BJ (cell line): ENCODE measurements at places on chromosomes 4 and X.
A peak's percentile ranks its signal among the peaks of the same experiment; 100 is the strongest.

- no peak for DNase-seq
Observed at GRCh38 chrX:120380699-120381098, 18.8 kb downstream of the ATP1B4 start.

DNA sequence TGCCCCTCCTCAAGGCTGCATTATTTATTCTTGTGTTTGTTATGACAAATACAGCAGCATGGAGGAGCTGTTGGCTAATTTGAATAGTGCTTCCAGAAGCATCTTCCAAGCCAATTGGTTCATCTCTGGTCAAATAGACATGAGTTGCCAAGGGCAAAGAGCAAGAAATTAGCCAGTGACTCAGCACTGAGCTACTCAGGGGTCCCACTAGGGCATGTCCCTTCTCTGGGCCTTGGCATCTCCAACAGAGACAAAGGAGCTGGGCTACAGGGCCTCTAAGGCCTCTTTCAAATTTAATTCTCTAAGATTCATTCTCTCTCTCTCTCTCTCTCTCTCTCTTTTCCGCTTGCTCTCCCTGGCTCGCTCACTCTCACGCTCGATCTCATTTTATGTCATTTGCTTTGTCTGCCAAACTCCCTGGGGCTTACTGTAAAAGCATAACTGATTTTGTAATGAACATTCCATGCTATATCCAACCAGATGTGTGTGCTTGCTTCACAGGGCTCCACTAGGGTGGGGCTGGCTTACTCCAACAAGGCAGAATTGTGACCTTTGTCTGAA, 86.7 kb upstream of the MAGEA4 start:
- peak; percentile 89 for DNase-seq

DNA sequence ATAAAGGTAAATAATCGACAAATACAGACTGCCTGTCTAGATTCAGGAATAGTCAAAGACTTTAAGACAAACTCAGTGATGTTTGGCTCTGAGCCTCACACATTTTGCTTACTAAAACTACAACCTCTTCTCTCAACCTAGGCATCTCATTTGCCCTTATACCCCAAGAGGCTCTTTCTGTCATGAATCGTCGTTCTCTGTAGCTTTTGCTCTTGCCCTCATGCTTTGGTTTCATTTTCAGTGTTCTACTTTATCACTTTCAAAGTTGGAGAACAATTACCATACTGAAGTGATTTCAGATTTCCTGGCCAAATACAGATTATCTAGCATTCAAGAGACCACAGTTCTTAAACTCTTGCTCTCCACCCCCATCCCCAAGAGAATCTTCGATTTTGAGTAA, 114.1 kb upstream of the RAP2C start:
- DNase-seq, result no peak

DNA sequence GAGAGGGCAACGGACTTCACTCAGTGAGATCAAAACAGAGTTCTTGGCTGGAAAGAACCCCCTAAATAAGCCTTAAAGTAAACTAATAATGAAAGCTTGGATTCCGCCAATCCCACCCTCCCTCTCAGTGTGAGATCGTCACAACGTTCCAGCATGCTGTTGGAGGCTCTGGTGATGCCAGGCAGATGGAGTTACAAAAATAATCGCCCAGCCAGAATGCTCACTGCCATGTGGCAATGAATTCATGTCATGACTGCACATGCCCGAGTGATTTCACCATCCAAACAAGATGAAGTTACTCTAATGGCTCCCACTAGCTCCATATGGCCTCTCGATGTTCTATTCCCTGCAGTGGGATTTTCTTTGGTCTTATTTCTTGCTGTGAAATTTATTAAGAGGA, 248.0 kb downstream of the SPATA18 start:
- DNase-seq, result no peak

DNA sequence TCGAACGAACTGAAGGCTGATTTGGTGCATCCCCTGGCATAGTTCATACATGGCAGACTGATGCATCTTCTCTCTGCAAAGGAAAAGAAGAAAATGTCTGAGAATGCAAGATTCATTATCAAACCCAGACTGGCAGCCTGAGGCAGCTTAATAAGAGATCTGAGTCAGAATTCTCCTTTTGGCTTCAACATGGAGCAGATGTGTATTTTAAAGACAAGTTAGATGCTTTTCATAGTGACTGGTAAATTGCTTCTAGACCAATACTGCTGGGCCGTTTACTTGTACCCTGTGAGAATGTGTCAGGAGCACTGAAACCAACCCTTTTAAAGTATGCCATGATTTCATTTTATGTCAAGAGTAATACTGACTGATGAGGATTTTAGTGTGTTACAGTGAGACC, 322.0 kb downstream of the NR3C2 start:
- no peak for DNase-seq
